ENCODE measurements at places on chromosomes 12 and 14.

DNA sequence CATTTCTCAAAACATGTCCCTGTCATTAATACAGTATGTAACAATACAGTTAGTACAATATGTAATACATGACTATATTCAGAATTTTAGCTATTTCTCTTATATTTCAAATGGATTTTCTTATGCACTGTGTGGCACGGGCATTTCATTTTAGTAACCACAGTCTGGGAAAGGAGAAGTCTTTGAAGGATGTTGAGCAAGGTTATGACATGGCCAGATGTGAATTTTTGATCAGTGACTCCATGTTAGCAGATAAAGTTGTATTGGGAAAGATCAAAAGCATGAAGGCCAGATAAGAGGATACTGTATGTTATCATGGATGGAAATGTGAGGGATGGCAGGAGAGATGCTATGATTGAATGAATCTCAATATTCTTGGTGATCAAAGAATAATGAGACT is 285.2 kb downstream of the NAV3 start:
- DNase-seq = no peak

- no peak for DNase-seq
These were observed 18.0 kb downstream of the NIN start for GRCh38 chr14:50812856-50813543.

GRCh38 chr12:6430124-6430989 is 14.4 kb upstream of the CD27 start:
- peak; percentile 93 for DNase-seq

GRCh38 chr12:88225776-88226175 is 83.7 kb downstream of the TMTC3 start:
- no peak for DNase-seq

DNA sequence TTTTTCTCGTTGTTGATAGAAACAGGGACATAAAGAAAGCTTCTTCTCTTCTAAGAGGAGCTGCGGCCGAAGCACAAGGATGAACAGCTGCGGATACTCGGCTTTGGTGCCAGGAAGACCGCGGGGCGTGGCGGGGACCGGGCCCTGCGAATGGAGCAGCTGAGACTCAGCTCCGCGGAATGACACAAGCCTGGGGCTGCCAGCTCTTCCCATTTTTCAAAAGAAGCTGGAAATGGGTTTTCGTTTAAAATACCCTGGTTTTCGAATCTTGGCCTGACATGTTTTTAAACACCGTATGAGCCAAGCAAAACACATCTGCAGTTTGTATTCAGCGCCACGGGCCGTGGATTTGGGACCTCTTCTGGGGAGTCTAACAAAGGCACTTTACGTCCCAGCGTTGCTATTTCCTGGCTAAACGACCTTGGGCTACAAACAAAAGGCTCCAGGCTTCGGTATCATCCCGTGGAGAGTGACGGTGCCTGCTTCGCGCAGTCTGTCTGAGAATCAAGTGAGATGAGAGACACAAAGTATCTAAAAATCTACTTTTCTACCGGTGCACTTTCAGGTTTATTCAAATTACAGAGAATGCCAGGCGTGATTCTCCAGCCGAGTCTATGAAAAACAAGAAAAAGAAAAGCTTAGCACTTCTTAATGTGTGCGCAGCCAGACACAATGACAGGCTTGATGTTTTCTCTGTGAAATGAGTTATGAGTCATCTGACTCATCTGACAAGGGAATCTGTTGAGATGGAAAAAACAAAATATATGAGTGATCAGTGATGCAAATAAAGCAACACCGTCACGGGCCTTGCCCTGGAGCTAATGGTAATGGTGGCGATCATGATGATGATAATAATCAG is 114.0 kb upstream of the TMEM132D start:
- DNase-seq = no peak

GRCh38 chr14:24293525-24293924 is 6.1 kb downstream of the DHRS1 start:
- no peak for DNase-seq

DNA sequence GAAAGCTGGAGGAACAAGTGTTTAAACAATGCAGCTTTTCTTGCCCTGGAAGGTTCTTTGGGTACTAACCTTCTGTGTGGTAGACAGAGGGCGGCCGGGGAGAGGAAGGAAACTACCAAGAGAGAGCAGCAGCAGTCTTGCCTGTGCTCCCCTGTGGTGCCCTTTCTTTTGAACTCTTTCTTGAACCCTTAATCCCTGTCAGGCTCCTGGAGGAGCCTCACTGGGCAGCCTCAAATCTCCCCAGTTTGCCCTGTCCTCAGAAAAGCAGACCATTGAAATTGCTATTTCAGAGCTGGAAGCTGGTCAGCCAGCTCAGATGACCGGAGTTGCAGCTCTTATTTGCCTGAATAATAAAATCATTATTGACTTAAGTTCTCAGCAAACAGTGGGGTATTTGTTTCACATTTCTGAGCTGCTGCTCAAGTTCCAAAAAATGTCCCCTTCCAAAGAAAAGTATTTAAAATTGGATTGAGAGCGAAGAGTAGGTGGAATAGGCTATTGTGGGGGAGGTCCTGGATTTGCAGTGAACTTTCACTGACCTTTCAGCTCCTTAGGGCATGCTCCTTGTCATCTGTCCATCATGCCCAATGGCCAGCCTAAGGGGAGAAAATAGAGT is 42.1 kb upstream of the RNASE3 start:
- no peak for DNase-seq

DNA sequence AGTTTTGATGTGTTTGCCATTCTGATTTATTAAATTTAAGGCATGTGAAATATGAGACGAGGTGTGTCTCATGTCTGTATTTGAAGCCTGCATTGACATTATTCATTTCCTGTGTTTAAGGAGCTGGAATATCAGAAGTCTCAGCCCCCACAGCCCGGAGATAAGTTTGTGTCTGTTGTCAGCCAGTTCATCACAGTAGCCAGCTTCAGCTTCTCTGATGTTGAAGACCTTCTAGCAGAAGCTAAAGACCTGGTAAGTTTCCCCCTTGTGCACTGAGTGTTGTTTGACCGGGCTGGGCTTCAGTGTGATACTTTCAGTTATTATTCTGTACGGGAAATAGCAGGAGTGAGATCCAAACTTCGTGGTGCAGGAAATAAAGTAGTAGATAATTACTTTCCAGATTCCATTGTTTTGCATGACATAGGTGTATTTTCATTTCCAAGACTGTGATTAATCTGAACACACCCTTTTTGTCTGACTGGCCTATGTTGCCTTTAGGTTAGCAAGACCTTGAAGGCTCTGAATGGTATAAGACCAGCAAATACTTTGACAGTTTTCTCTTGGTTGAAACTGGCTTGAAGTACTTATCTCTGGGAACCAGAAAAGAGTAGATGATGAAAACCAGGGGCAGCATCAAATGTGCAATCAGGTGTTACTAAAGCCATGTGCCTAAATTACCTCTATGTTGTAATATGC is 101.5 kb downstream of the GPR135 start:
- DNase-seq = peak; percentile 58

- DNase-seq = no peak
These were observed 9.4 kb downstream of the AKT1 start for GRCh38 chr14:104786091-104786586.
